ENCODE measurements at places on chromosomes 11 and 22.

- no peak for DNase-seq
Observed at GRCh38 chr11:103359216-103359615, 250.0 kb downstream of the DYNC2H1 start.

DNA sequence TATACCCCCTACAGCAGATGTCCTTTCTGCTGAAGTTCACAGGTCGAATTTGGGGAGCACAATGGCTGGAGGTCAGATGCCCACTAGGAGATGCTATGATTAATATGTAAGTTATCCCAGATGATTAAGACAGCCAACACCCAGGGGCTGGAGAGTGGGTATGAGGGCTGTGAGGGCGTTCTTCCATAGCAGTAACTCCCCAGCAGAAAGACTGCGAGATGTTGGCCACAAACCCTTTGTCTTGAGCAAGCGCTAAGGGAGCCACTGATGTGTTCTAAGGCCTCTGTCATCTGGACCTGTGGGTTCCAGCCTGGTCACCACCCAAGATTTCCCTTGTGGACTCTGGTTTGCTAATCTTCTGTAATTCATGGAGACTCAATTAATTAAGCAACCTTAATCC lies 77.6 kb downstream of the BMAL1 start:
- no peak for DNase-seq

DNA sequence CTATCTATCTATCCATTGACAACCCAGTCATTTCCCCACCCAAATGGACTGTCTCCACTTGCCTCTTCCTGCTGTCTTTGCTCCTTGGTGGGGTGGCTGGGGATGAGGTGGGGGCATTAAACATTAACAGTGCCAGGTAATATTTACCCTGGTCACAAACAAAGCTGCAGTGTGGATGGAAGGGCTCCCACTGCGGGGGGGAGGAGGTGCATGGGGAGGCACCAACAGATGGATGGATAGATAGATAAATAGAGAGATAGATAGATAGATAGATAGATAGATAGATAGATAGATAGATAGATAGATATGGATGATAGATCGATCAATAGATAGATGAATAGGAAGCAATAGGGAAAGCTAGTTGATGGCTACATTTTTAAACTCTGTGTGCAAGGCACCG lies 2.3 kb upstream of the FXYD2 start:
- DNase-seq: no peak

DNA sequence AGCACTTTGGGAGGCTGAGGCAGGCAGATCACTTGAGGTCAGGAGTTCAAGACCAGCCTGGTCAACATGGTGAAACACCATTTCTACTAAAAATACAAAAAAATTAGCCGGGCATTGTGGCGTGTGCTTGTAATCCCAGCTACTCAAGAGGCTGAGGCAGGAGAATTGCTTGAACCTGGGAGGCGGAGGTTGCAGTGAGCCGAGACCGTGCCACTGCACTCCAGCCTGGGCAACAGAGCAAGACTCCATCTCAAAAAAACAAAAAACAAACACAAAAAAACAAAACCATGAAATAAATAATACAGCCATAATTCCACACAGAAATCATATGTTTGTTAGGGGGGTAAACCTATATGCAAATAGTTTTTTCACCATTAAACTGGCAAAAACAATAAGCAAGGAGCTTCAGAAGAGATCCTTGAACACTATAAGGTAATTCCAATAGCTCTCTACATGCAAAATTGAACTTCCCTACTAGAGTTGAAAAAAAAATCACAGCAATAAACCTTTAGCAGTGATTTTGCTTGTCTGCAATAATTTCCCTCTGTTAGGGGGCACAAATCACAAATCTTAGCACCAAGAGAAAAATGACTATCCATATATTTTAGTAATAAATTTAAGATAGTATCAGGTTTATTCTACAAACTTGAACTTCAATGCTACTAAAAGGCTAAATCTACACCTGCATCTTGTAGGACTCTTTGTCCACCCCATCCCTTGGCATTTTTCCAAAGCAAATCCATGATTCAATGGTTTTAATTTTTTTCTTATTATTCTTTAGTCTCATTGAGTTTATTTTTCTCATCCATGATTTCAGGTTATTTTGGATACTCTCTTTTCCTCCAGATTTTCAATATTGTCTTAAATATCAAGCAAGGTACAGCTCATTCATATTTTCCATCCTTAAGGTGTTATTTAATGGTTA lies 3.9 kb downstream of the CSTF3 start:
- DNase-seq: no peak

DNA sequence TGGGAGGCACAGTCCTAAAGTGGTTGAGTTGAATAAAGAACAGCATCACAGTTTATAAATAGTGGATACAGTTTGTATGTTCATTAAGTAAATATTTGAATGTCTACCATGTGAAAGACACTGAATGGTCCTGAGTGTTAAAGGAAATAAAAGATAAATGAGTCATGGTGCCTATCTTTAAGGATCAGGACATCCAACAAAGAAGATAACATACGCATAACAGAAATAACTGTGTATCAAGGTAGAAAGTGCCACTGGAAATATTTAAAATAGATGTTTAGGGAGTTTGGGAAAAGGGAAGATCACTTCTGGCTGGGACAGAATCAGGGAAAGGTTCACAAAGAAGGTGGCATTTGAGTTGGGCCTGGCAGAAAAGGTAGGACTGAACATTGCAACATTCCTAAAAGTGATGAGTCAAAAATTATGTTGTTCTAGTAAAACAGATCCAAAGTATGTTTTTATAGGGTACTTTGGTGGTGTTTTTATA lies 41.5 kb downstream of the CSTPP1 start:
- DNase-seq: peak; percentile 39

GRCh38 chr11:29352273-29352795 lies 664.5 kb downstream of the KCNA4 start:
- no peak for DNase-seq

All from hematopoietic multipotent progenitor cell treated with erythropoietin and hydrocortisone succinate and interleukin-3 and kit ligand, for 8 days (in vitro differentiated cells).